Stimulated activated CD8-positive, alpha-beta memory T cell treated with anti-CD3 and anti-CD28 coated beads, Interleukin-7, amount 100 ng/mL, for 1 hour (primary cell): ENCODE measurements at places on chromosomes 11 and 22.

- DNase-seq = no peak
Observed at GRCh38 chr22:44164031-44164430, 16.7 kb upstream of the PARVG start.

- DNase-seq = no peak
Observed at GRCh38 chr11:70948855-70949531, 303.4 kb downstream of the SHANK2 start.

DNA sequence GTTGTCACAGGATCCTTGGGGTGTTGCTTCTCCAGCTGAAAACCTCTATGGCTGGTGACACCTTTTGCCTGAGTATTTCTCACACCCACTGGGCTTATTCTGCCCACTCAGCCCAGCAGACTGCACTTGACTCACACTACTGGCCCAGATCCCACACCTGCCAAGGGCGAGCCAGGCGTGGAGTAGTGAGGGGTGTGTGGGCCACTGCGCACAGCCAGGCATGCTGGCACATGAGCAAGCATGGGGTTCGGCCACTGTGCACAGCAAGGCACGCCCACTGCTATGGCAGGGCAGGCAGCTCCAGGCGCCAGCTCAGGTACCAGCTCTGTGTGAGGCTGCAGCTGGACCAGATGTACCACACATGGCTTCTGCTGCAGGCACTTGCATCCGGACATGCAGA is 116.5 kb upstream of the MTNR1B start:
- DNase-seq = no peak

GRCh38 chr11:95924414-95924760 is 480 bp upstream of the MTMR2 start:
- DNase-seq = no peak

DNA sequence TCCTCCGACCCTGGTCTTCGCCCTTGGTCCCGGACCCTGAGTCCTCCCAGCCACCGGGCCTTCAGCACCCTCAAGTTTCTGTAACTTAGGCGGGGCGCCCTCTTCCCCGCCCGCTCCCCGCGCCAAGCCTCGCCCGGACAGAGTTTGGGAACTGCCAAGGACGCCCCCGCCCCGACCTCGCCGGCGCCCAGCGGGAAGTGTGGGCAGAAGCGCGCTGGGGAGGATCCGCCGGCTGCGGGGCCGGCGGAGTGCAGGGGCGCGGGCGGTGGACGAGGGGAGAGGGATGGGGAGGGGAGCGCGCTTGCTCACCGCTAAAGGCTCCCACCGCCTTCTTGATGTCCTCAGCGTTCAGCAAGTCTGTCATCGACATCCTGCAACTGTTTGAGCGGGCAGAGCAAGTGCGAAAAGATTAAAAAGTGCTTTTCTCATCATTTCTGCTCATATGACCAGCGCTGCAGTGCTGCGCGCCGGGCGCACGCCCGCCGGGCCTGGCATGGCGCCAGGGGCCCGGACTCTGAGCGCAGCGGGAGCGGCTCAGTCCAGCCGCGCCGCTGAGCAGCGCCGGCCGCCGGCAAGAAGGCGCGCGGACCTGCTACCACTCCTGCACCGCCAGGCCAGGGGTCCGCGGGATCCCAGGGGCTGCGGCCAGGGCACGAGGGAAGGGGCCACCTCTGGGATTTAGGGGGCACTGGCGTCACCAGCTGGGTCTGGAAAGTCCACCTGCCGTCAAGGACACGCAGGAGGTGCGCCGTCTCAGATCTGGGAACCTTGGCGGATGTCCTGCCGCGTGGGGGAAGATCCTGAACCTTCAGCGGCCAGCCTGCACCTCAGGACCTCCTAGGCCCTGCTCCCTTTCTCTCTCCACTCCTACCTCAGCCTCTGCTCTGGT is at the start of gene PVALB:
PVALB (minus strand) TSS at position 400 of the 889 bp plus-strand sequence; CDS start at position 370, 30 bp downstream.
- DNase-seq = no peak

DNA sequence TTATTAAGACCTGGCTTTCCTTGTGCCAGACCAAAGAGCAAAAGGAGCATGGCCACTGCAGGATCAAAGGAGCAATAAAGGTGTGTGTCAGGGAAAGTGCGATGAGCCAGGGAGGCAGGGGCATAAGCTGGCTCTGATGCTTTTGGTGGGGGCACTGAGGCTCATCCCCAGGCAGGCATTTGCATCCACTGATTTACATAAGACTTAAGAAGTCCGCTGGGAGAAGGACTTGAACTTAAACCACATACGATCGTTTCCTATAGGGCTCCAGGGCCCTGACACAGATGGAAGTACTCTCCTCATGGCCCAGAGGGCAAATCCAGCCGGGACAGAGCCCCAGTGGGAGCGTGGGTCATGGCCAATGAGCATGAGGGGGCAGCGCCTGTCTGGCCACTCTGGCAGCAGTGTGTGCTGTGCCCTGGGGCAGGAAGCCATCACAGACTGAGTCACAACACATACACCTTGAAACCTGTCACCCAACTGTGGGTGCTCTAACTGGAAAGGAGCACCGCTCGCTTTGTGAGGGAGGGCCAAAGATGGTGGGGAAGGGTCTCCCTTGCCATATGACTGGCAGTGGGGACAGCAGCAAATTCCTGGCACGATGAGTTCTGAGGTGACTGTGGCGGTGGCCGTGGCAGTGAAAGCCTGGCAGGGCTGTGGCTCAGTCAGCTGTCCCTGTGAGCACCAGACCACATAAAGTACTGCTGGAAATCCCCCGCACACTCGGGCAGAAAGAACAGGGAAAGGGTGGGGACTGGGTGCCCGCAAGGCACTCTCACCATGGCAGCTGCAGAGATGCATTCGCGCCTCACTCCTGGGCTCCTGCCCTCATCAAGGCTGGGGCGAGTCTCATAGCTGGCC is 79.4 kb upstream of the LMO1 start:
- no peak for DNase-seq

- no peak for DNase-seq
Observed at GRCh38 chr11:57288771-57289579, 35.8 kb downstream of the TNKS1BP1 start.
